Activated naive CD4-positive, alpha-beta T cell treated with anti-CD3 and anti-CD28 coated beads, Interleukin-2, amount 10 ng/mL, durations not matched to agents 5 hours and 36 hours (primary cell): ENCODE measurements at places on chromosomes 7 and 10. TPM values are rescaled to one million over a fixed set of nuclear protein-coding genes. Genes with fewer than 3 reads are reported as not detected.

Gene ZNF804B
- not detected for total RNA-seq

Gene ANKRD1
- not detected for total RNA-seq

Gene FBXO24
- 0.86 TPM for total RNA-seq

Gene PRSS37
- total RNA-seq: not detected

Gene ENTPD1
- total RNA-seq: 1.4 TPM
